ENCODE measurements at places on chromosomes 4 and X.

- no peak for DNase-seq
Measured at GRCh38 chrX:53587795-53588420, 98.6 kb downstream of the HUWE1 start.

- peak; percentile 21 for DNase-seq
Measured at GRCh38 chrX:135185795-135186443, 14.7 kb upstream of the CT55 start.

DNA sequence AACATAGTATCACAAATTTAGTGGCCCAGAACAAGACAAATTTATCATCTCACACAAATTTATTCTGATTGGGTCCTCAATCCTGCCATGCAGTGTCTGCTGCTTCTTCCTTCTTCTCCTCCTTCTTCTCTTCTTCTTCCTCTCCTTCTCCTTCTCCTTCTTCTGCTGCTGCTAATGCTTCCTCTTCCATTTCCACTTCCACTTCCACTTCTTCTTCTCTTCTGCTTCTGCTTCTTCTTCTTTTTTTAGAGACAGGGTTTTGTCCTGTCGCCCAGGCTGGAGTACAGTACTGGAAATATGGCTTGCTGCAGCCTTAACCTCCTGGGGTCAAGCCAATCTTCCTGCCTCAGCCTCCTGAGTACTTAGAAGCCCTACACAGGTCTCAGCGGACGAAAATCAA lies 37.5 kb downstream of the FGFBP1 start:
- no peak for DNase-seq

GRCh38 chr4:60913671-60914070 lies 286.5 kb upstream of the ADGRL3 start:
- no peak for DNase-seq

GRCh38 chrX:81205551-81205950 lies 3.6 kb downstream of the SH3BGRL start:
- DNase-seq = no peak

DNA sequence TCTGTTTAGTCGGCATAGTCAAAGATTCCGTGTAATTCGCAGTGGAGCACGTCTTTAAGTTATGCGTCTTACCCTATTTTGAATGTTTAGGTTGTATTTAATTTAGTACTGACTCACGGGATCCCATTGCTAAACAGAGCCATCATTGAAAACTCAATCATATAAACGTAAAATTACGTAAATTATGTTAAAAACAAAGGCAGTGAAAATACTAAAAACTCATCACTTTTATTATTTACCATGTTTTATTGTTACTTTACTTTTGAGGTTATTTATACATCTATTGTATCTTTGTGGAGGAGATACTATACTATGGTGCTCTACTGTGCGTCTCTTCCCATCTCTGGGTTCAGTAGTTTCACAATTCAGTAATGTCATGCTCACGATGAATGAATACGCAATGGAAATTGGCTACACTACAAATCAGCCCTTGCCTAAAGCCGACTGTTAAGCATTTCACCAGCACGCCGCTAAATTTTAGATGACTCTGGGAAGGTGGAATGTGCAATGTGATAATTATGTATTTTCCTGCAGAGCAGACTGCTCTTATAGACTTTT lies 944 bp downstream of the FUNDC2 start:
- no peak for DNase-seq

DNA sequence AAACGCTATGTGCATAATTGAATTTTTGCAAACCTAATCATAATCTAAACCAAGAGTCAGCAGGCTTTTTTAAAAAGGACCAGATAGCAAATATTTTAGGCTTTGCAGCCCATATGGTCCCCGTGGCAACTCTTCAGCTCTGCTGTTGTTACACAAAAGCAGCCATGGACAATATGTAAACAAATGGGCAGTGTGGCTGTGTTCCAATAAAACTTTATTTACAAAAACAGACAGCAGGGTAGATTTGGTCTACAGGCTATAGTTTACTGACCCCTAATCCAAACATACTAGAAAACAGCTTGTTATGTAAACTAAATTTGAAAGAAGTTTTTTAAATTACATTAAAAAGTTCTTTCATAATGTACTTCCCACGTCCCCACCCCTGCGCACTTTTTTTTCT lies 53.1 kb downstream of the FUNDC1 start:
- DNase-seq = no peak

GRCh38 chr4:76457885-76458284 lies 22.9 kb downstream of the SHROOM3 start:
- DNase-seq = no peak

DNA sequence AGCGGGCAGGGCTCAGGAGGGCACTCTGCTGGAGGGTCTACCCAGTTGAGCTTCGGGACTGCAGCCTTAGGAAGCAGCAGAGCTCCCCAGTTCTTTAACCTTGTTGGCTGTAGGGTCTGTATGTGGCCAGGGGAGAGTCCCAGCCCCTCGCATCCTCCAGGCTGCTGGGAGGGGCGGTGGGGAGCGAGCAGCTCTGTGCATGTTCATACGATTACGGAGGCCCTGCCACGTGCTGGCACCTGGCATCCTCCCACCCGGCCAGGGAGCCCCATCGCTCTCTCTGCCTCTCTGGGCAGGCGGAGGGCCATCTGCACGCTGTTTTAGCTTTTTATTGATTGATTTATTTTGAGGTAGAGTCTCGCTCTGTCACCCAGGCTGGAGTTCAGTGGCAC lies 21.2 kb downstream of the NSG1 start:
- DNase-seq = no peak

DNA sequence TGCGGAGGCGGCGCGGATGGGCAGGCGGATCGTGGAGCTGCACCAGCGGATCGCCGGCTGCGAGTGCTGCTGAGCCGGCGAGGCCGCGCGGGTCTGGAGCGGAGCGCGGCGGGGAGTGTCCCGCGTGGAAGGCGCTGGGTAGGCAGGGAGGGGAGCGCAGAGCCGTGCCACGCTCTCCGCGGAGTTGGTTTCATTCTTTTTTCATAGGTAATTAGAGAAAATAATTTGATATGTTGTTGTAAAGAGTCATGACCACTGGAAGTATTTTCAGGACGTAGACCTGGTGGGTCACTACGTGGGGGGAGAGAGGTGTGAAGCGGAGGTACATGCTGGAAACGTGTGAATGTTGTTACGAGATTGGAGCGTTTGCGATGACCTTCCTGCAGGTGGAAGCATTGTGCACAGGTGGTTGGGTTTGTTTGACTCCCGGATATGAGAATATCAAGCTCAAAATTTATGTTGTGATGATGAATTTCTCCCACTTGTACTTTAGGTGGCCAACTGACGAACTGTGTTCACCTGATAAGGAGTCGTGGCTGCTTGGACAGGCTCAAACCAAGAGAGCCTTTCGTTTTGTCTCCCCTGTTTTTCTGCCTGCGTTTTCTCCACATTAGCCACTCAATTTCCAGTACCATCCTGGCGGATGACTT lies 19.1 kb upstream of the S100P start:
- peak; percentile 18 for DNase-seq

DNA sequence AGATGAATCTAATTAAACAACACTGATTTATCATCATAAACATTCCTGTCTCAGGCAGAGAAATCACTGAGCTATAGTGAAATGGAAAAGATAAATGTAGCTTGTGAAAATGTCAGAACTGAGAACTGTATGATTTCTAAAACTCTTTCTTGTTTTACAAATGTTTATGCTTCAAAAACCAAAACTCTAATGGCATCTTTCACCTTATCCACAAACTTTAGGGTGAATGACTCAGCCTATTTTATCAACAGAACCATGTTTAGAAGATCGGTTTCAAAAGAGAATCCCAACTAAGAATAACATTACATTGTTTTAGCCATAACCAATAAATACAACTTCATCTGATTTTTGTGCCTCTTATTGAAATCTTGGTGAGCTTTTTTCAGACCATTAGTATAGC lies 21.4 kb downstream of the NKX6-1 start:
- no peak for DNase-seq

DNA sequence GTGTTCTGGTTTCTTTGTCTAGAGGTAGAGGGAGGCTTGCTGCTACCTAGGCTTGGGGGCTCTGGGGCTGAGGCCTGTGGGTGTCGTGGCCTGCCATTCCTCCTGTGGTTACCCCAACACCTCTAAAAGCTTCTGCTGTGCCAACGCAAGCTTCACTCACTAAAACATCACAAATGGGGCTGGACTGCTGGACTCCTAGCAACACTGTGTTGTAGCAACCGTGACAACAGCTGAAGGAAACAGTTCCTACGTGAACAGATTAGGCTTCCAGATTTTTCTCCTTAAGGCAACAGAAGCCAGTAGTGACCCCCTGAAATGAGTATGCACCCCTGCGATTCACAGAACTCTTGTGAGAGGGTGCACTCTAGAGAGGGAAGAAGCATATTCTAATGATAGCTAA lies 138.3 kb upstream of the TEX13D start:
- peak; percentile 2 for DNase-seq

GRCh38 chr4:139709660-139710059 lies 44.0 kb downstream of the MGST2 start:
- no peak for DNase-seq

- no peak for DNase-seq
Measured at GRCh38 chrX:29862126-29862677, 353.2 kb upstream of the MAGEB2 start.

Measured in neuronal stem cell (in vitro differentiated cells).